Activated CD8-positive, alpha-beta memory T cell treated with anti-CD3 and anti-CD28 coated beads for 48 hours (primary cell): ENCODE measurements at places on chromosomes 6 and 20.

- DNase-seq, result no peak
Measured at GRCh38 chr6:156720691-156721685, 56.2 kb upstream of the ARID1B start.

GRCh38 chr6:164720-165119 is 127.6 kb upstream of the DUSP22 start:
- no peak for DNase-seq

- DNase-seq, result peak; percentile 42
Measured at GRCh38 chr6:73309785-73310502, 44.1 kb downstream of the DPPA5 start.

GRCh38 chr6:54878718-54879117 is 32.1 kb downstream of the FAM83B start:
- DNase-seq, result no peak

- no peak for DNase-seq
Measured at GRCh38 chr6:56541741-56542360, 100.8 kb downstream of the DST start.

DNA sequence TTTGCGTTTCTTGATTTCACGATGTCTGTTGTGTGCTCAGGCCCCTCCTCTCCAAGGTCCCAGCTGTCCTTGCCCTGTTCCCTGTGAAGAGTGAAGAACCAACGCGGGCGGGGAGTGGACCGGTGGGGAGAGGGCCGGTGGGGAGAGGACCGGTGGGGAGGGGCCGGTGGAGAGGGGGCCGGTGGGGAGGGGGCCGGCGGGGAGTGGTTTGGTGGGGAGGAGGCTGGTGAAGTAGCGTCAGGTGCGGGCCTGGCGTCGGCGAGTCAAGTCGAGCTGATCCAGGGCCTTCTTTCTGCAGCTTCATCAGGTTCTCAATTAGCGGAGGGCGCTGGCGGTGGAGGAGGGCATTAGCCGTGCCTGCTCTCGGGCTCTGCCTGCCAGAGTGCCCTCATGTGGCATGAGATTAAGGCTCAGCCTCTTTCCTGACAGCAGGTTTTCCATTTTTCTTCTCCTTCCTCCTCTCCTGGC is 21.2 kb upstream of the BHLHE23 start:
- DNase-seq, result no peak

GRCh38 chr6:14455876-14456648 is 338.5 kb downstream of the CD83 start:
- no peak for DNase-seq

DNA sequence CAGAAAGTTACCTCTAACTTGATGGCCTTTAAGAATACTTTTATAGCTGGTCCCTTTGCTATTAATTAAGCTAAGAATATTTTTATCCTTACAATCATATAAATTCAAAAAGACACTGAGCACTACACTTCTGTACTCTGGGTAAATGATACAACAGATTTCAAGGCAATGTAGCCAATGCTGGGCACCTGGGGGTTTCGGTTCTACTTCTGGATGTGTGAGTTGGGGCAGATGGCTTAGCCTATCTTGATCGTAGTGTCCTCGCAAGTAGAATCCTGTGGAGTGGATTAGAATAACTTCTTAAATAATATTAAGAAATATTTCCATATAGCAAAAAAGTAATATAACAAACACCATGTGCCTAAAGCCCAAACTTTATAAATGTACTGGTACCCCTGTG is 96.9 kb upstream of the NT5E start:
- no peak for DNase-seq

DNA sequence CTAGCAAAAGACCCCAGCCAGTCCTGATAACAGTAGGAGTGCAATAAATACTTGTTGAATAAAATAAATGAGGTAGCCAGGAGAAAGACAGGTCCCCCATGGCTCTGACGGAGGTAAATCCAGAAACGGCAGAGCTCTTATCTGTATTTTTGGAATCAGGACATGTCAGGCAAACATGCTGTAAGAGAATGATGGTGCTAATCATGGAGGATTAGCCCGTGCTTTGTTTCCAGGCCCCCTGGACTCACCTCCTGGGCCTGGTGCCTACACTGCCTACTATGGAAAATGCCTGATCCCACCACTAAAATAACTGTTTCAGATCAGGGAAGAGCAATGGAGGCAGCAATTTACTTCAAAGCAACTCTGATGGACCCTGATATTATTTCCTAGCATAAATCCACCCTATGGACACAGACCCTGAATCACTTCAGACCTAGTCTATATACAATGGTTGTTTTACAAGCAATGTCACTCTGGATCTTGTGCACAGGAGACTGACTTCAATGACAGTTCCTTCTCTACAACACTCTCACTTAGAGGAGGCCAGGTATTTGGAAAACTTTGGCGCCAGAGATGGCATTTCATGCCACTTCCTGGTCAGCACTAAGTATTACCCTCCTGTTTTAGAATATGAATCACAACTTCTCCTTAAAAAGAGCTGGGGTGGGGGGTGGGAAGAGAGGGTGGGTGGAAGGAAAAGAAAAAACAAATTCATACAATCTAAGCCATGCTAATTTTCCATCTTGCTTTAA is 6.4 kb downstream of the MRPL14 start:
- DNase-seq, result no peak

DNA sequence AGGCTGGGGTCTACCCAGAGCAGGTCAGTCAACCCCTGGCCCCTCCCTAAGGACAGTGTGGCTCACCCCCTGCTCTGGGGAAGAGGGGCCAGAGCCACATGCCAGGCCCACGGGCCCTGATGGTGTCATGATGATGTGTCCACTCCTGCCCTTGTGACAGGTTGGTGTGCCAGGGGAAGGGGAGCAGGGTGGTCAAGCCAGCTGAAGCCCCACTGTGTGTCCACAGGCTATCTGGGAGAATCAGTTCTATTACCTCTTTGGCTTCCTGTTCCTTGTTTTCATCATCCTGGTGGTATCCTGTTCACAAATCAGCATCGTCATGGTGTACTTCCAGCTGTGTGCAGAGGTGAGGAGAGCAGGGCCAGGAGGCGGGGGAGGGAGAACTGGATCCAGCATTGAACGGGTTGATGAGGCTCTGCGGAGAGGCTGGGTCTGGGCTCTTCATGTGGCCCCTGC is 47.7 kb downstream of the PLAGL2 start:
- no peak for DNase-seq

- no peak for DNase-seq
Measured at GRCh38 chr6:121579478-121579877, 144.0 kb downstream of the GJA1 start.
